ENCODE measurements at places on chromosomes 6 and 20.

GRCh38 chr6:44006123-44006871 is 121.0 kb downstream of the MRPL14 start:
- DNase-seq, result no peak

GRCh38 chr20:3223994-3224680 is 14.8 kb downstream of the ITPA start:
- no peak for DNase-seq

GRCh38 chr20:47765691-47766594 is 19.3 kb downstream of the SULF2 start:
- no peak for DNase-seq

GRCh38 chr6:163651915-163652668 is 237.6 kb downstream of the QKI start:
- DNase-seq, result no peak

DNA sequence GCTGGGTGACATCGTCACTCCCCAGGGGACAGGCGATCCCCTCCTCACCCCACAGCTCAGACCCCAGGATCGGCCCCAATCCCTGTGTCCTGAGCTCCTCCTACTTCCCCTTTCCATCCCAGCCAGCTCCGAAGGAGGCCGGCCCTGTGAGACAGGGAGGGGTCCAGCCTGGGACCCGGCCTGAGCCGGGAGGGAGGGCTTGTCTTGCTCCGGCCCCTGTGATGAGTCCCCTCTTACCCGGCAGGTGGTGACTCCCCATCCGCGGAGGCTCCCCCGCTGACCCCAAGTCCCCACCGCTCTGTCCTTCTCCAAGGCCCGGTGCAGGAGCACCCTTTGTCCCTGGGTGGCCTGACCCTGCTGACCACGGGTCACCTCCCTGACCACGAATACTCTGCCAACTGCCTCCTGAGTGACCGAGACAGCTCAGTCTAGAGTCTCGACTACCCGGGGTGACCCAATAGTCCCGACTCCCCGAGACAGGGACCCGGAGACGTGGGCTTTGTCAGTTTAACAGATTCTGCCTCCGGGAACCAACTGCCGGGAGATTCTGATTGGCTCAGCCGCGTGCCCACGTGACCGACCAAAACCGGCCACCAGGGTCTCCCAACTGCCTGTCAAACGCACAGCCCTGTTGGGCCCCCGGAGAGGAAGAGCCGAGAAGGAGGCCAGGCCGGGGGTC is 187.4 kb upstream of the PROKR2 start:
- DNase-seq, result no peak

DNA sequence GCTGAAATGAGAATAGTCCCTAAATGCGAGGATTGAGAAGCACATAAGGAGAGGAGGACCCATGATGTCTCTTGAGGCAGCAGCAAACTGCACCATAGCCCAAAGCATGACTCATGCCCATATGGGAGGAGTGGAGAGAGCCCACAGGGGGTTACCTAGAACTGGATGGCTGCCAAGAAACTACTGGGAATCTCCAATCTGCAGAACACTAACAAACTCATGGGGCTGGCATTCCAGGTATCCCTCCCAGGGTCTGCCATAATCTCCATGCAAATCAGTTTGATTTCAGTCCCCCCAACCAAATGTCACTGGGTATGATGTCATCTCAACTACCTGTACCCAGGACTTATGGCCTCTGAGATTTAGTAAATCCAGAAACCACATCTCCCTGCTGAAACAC is 410.5 kb downstream of the PTPRT start:
- no peak for DNase-seq

DNA sequence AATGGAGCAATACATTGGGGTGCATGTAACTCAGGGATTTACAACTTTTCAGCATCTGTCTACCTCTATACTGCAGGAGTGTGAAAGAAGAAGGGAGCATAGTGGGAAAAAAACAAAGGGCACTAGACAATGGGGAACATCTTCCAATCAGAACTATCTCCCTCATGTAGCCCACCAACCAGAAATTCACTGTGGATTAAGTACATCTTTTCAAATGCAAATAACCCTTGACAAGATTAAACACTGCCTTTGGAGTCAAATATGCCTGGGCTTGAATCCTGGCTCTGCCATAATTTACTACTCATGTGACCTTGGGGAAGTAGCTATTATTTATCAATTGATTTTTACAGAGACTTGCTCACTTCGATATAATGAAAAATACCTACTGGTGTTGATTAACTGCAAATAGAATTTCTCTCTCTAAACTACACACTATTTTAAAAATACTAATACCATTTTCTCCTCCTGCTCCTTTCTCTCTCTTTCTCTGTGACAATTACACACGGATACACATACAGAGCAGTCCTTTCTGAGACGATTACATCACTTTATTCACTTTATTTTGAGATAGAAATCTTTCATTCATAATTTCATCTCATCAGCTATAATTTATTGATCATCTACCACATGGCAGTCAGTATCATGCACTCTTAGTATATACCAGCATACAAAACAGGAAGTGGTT is 783.7 kb downstream of the FRK start:
- no peak for DNase-seq

DNA sequence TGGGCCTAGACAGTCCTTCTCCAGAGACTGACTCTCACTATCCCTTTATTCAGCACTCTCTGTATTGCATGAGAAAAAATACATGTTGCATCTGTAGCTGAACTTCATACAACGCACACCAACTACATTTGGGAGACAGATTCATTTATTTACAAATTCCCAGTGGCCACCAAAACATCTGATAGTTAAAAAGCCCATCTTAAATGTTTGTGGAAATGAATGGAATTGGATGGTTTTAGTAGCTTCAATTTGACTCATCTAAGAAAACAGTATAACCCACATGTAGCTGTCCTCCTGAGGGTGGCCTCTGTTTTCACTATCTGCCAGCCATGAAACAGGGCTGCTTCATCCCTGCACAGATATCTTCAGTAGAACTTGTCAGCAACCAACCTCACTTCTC is 116.3 kb downstream of the PCSK2 start:
- no peak for DNase-seq

GRCh38 chr6:88870717-88871330 is 92.6 kb downstream of the RNGTT start:
- peak; percentile 35 for DNase-seq

GRCh38 chr6:2324166-2324953 is 79.0 kb upstream of the GMDS start:
- no peak for DNase-seq

DNA sequence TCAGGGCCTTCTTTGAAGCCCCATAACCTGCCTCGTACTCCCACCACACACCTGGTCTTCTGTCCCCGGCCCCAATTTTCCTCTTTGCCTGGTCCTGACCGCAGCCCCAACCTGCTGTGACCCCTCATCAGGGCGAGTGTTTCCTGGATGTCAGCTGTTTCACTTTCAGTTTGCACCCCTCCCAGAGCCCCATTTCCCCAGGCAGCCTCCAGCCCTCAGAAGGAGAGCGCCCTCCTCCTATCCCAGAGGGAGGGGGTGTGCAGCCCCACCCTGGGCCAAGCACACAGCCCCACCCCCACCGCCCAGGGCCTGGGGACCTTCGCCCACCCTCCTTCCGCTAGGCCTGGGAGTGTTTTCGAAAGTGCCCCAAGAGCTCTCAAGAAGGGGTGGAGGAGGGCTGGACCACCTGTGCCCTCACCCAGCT is 1.5 kb downstream of the BAK1 start:
- peak; percentile 63 for DNase-seq

DNA sequence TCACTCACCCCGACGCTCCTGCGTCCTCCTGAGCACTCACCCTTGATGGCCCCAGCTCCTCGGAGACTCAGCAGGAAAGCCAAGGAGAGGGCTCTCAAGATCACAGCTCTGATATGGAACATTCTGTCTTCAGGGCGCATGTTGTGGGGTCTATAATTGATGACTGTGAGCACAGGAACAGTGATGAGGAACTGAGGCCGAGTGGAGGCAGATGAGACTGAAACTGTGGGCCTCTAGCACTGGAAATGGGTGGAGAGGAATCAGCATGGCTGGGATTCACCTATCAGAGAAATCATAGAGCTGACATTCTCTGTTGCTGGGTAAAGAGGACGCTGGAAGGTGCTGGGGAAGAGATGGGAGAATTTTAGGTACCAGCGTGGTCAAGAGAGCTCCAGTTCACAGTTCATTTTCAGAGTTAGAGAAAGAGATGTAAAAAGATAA is at the start of gene HLA-DPA1:
Gene HLA-DPA1 (minus strand): TSS at position 219 of the 441 bp plus-strand sequence.
- DNase-seq, result peak; percentile 31

DNA sequence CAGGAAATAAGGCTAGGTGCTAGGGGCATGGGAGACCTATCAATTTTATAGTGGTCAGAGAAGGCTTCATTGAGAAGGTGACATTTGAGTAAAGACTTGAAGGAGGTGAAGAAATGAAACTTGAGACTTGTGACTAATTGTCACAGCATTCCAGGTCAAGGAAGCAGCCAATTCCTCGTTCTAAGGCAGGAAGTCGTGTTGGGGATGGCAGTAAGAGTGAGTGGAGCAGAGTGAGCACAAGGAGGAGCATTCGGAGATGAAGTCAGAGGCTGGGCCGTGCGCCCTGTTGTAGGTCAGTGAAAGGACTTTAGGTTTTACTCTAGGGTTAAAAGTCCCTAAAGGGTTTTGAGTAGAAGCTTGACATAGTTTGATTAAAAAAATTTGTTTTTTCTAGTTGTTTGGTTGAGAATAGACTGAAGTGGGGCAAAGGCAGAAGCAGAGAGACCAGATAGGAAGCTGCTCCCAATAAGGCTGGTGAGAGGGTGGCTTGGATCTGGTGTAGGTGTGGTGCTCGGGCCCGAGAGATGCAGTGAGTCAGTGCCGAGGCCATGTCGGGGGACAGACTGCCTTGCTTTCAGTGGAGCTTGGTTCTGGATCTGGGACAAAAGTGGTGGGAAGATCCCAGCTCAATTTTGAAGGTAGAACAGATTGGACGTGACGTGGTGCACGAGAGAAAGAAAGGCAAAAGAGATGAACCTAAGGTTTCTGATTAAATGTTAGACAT is 2.6 kb upstream of the RSPH3 start:
- no peak for DNase-seq

GRCh38 chr6:2626401-2626800 is 124.3 kb downstream of the MYLK4 start:
- no peak for DNase-seq

DNA sequence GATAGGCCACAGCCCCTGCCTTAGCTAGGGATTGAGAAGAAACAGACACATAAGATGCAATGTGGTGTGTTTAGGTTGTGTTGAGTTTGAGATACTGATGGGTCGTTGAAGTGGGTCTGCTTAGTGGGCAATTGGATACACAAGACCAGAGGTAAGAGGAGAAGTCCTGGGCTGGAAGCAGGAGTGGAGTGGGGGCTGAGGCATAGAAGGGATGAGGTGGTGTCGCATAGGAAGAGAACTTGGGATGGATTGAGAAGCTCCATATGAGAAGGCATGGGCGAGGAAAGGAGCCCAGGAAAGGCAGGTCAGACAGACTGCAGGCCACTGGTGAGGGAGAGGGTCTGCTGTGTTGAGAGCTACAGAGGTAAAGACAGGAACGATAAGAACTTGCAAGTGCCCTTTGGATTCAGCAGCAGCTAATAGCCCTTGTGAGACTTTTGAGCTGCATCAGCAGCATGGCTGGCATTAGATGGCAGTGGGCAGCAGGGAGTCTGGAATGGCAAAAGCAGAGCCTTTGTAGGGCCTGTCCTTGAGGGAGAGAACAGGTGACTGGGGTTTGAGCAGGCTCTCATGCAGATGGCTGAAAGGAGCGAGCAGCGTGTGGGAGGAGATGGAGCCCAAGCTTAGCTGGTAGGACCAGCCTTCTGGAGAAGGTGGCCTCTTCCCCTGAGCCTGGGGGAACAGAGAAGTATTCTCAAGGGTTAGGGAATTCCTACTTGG is 33.2 kb downstream of the PLCG1 start:
- no peak for DNase-seq

DNA sequence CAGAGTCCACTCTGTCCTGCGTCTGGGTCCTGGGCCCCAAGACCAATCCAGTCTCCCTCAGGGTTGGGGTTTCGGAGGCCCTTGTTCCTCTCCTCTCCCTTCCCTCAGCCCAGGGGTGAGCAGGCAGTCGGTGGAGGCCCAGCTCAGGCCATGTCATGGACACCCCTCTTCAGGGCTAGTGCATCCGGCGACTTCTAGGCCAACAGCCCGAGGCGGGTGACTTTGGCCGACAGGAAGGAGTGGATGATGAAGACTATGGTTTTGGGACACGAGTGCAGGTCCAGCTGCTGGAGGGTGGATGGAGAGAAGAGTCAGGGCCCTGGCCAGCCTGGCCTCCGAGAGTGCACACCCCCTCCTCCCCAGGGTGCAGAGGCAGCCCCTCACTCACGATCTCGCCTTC is 7.0 kb upstream of the CDK5RAP1 start:
- no peak for DNase-seq

- DNase-seq, result no peak
Observed at GRCh38 chr6:165090242-165090641, 219.2 kb downstream of the C6orf118 start.

- no peak for DNase-seq
Observed at GRCh38 chr20:4883546-4883945, 117.8 kb downstream of the SLC23A2 start.

DNA sequence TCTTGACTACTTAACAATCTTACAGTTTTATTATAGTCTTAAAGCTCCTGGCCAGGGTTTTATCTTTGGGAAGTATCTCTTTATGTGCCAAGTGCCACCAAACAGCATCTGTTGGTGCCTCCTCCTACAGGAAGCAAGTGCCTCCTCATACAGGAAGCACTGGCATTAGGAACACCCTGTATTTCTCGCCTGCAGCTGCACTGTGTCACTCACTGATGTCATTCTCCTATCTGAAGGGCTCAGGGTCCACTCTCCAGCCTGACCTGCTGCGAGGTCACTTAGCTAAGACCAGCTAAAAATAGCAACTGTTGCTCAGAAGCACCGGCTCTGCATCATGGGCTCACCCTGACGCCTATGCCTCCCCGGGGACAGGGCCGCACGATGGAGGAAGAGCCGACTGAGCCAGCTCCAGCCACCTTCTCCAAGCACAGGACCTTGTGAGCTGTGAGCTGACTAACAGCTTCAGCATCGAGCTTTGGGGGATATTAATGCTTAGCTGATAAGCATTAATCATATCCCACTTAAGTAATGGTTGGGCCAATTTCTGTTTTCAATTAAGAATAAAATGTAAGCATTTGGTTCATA is 66.3 kb upstream of the CD93 start:
- no peak for DNase-seq

Measured in central memory CD4-positive, alpha-beta T cell (primary cell).